ENCODE measurements at places on chromosomes 12 and 14. TPM values are rescaled to one million over a fixed set of nuclear protein-coding genes. Genes with fewer than 3 reads are reported as not detected.

The SPATS2 gene
- 5.2 TPM for total RNA-seq

The VWF gene
- total RNA-seq = 4.1 TPM

The CELA1 gene
- total RNA-seq = 0.50 TPM

- DNase-seq = no peak
These were observed 49.1 kb downstream of the ZNF664 start for GRCh38 chr12:124022161-124022560.

The ARG2 gene
- 5.2 TPM for total RNA-seq

DNA sequence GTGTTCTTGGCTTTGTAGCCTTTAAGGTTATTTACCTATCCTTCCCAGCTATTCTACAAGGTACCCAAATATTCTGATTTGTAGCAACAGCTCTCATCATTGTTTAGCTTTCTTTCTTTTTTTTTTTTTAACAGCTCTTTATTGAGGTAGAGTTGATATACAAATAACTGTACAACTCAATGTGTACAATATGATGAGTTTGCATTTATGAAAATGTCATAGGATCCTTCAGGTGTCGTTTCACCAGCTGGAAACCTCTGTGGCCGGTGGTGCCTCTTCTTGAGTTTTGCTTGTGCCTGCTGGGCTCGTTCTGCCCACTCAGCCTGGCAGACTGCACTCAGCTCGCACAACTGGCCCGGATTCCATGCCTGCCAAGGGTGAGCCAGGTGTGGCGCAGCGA is 26.9 kb upstream of the TBPL2 start:
- no peak for DNase-seq

The TBC1D30 gene
- 0.23 TPM for total RNA-seq

The LIN52 gene
- total RNA-seq = 7.6 TPM

DNA sequence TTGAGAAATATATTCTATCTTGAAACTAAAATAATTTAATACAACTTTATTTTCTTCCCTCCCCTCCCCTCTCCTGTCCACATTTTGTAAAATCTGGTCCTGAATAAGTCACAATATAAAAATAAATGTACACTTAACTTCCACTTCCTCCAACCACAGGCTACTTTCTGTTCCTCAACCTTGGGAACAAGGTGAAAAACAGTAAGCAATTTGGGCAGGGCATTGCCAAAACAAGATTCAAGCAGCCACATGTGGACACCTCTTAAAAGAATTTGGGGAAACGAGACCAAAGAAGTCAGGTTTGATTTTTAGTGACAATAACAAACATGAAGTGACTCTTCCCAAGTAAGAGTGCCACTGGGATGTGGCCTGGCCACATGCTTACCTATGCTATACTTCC is 115.7 kb downstream of the PTPRQ start:
- no peak for DNase-seq

GRCh38 chr14:75604979-75605851 is 26.8 kb downstream of the FLVCR2 start:
- no peak for DNase-seq

DNA sequence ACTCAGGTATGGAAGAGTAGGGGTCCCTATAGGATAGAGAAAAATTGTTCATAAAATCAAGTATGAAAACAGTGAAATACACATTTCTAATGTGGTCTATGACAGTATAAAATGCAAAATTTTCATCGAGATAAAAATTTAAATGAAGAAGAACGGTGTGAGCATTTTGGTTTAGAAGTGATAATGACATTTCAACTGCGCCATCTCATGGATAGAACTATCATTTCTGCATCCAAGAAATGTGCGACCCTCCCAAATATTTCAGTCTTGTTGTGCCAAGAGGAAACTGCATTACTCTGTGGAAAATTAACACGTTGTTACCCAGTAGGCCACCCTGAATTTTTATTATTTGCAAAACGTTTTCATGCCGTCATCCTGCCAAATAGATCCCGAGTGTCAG is 108.8 kb downstream of the CRACR2A start:
- DNase-seq = no peak

DNA sequence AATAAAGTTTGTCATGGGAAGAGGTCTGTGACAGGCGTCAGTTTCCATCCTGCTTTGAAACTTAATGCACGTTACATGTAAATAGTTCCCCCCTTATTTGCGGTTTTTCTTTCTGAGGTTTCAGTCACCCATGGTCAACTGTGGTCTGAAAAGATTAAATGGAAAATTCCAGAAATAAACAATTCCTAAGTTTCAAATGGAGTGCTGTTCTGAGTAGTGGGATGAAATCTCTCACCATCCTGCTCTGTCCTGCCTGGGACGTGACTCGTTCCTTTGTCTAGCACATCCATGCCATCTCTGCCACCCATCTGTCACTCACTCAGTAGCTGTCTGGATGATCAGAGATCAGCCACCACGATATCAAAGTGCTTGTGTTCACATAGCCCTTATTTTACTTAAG is 51.3 kb upstream of the DICER1 start:
- no peak for DNase-seq

GRCh38 chr14:81247271-81247766 is 26.6 kb upstream of the GTF2A1 start:
- no peak for DNase-seq

The CEBPE gene
- 0.25 TPM for total RNA-seq

DNA sequence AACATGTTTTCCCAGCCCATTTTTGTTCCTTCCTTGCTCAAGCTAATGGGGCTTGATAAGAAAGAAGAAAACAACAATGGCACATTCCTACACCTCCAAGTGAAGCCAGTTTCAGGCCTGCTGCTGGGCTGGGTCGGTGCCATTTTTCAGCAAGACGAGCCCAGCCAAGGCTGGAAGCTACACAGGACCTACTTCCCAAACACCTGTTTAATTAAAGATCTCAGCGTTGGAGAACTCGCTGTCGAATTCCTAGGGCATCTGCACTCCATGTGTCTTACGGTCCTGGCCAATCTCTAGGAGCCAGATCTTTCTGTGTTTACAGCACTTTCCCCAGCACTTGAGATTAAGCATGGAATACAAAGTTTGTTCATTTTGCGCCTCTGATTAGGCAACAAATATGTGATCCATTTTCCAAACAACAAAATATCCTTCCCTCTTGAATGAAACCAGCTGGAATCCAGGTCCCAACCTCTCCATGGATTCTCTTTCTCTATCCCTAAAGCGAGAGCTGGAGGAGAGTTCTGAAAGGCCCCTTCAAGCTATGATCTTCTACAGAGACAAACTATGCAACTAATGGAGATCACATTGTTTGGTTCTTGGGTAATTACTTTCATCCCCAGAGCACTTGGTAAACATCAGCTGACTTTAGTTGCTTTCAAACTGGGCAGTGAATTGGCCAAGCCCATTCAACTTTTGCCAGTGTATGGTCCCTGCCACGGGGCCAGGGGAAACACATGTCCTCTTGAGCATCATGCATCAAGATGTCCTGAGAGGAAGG is 34.3 kb upstream of the TC2N start:
- no peak for DNase-seq

- DNase-seq = no peak
These were observed 27.9 kb downstream of the KCNMB4 start for GRCh38 chr12:70393787-70394499.

- DNase-seq = no peak
These were observed 250.4 kb downstream of the TMTC2 start for GRCh38 chr12:82937151-82937550.

GRCh38 chr14:66483322-66483721 is 2.8 kb upstream of the CCDC196 start:
- no peak for DNase-seq

DNA sequence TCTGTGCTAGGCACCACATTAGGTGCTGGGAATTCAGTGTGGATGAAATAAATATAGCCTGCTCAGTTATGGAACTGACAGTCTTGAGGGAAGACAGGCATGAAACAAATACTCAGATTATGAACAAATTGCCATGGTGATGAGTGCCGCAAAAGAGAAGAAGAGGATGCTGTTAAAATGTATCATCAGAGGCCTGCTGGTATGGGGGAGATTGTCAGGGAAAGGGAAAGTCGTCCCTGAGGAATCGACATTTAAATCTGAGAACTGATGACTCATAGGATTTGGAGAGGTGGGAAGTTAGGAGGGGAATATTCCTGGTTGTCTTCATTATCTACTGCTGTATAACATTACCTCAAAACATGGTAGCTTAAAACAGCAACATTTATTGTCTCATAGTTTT is 42.0 kb downstream of the PPP1R36 start:
- DNase-seq = no peak

The CSRP2 gene
- not detected for total RNA-seq

DNA sequence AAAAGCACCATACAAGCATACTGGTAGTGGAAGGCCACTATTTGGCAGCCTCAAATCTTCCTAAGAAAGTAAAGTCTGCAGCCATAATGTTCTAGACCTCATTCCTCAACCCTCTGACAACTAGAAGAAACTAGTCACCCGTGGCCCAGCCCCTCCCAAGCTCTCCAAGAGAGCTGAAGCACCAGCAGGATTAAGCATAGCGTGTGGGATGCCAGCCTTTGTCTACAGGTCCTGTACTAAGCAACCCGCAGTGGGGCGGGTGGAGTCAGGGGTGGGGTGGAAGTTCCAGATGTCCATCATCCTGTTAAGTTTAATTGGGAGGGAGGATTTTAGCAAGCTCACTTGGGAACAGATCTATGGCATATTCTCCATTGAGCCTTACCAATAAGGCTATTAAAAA is 14.2 kb downstream of the SLC11A2 start:
- DNase-seq = no peak

The KRT83 gene
- total RNA-seq = not detected

DNA sequence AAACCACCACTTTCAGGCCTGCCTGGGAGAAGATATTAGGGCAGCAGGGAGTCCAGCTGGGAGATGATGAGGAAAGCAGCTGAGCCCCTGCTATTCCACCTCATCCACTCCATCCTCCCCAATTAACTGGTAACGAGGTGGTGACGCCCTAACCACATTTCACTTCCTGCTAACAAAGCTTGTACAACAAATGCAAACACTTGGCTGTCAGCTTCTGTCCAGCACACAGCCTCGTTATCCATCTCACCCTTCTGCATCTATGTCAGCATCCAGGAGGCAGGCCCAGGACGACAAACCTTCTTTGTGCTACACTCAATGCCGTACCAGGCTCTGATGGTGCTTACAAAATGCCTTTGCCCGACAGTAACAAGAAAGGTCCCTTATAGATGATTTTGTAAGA is 225.4 kb downstream of the APAF1 start:
- DNase-seq = no peak

GRCh38 chr12:97564236-97564635 is 101.6 kb downstream of the RMST start:
- DNase-seq = no peak

DNA sequence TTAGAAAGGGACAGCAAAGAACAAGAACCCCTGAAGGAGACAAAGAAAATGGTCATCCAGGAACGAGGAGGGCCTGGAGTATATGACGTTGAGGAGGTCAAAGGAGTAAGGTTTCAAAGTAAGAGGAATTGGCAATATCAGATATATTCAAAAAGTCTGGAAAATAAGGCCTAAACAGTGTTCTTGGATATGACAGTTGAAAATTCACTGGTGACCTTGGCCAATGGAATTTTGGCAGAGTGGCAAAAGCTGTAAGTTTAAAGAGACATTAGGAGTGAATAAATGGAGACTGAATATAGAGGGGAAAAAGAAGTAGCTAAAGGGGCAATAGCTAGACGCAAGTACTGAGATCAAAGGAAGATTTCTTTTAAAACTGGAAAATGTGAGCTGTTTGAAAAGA is 4.1 kb upstream of the ACTN1 start:
- DNase-seq = no peak

The KCNC2 gene
- not detected for total RNA-seq

DNA sequence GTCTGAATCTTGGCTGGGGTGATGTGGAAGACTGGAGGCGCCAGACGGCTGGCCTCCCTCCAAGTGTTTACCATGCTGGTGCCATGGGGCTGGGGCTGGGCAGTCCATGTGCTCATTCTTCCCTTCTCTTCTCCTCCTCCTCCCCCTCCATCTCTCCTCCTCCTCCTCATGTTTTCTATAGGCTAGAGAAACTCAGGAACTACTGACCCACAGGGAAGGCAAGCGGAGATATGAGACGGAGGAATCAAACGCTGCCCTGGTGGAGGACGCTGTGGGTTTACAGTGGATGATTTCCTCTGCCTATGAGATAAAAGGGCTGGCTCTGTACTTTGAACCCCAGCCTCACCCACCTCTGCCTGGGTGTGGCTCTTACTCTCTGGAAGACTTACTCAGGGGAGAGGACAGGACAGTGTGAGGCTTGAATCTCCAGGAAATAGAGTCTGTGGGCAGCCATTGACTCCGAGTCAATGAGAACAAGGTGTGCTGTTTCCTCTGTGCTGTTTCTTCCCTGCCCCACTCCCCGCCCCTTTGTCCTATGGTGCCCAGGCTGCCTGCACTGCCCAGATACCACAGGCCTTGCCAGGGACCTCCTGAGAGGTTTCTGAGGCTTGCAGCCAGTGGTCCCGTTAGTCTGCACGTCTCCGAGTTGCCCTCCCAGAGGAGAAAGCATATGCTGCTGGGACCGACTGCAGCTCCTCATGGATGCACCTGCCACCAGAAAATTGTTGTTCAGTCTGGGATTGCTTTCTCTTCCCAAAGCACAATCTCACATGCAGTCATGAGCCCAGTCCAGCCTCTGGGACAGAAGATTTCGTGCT is 132.6 kb upstream of the ARHGAP5 start:
- DNase-seq = no peak

- no peak for DNase-seq
These were observed 21.4 kb upstream of the GSG1 start for GRCh38 chr12:13124656-13125505.

GRCh38 chr12:109476807-109477184 is 304 bp downstream of the KCTD10 start:
- no peak for DNase-seq

- no peak for DNase-seq
These were observed 471.0 kb upstream of the MGAT4C start for GRCh38 chr12:86727160-86727559.

- DNase-seq = no peak
These were observed 1542.6 kb downstream of the AACS start for GRCh38 chr12:126607867-126608266.

The BAZ1A gene
- 44.7 TPM for total RNA-seq

GRCh38 chr12:5432011-5432400 is at the start of gene NTF3:
TSS of gene NTF3 (plus strand) at chr12:5432108. CDS start at chr12:5432325, 217 bp downstream.
- DNase-seq = no peak

The ZC2HC1C gene
- total RNA-seq = 0.76 TPM

- DNase-seq = peak; percentile 49
These were observed 10.6 kb downstream of the PHLDA1 start for GRCh38 chr12:76020731-76021672.

- no peak for DNase-seq
These were observed 188.9 kb downstream of the SLC41A2 start for GRCh38 chr12:104769144-104769561.

The HOXC11 gene
- total RNA-seq = not detected

DNA sequence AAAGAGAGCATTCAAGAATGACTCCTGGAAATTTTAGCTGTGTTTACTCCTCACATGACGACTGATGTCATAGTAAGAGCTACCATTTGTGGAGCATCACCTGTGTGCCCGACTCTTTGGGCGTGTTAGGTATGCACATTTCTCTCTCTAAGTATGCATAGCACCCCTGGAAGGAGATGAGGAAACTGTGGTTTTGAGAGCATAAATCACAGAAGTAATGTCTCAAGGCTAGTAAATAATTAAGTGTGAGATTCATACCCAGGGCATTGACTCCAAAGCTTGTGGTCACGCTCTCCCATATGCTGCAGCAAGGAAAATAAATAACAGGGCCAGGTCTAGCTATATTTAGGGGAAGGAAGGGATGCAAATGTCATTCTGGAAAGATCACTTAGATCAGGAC is 216.1 kb downstream of the SLC15A4 start:
- no peak for DNase-seq

Data from T-helper 17 cell (primary cell).